ENCODE measurements at places on chromosomes 2 and 18.

- DNase-seq = no peak
Observed at GRCh38 chr2:232613538-232614134, 19.8 kb upstream of the EFHD1 start.

DNA sequence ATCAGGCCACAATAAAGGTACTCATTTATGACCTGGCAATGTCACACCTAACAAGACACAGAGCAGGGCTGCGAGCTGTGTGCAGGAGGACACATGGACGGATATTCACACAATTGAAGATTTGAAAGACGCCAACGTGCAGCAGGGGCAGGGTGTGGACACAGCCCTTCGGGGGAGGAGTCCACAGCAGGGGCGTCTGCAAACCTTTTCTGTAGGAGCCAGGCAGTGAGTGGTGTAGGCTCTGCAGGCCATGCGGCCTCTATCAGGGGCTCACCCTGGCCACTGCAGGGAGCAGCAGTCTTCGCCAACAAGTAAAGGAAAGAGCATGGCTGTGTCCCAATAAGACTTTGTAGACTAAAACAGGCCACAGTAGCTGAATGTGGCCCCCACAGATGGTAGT lies 125.7 kb upstream of the SNTG2 start:
- no peak for DNase-seq

DNA sequence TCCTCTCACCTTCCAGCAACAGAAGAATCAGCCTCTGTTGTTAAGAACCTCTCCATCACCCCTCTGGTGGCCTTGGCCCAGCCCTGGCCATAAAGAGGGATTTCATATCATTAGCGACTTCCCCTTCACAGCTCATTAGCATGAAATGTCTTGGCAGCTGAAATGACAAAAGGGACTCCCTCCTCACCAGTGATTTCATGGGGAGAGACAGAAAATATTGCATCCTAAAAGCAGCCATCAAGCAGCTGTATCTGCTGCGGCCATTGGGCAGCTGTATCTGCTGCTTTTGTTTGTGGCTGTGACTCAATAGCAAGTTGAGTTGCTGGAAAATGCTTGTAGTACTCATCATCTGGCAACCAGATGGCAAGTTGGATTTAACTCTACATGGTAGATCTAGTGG lies 105.9 kb upstream of the RMDN2 start:
- DNase-seq = no peak

DNA sequence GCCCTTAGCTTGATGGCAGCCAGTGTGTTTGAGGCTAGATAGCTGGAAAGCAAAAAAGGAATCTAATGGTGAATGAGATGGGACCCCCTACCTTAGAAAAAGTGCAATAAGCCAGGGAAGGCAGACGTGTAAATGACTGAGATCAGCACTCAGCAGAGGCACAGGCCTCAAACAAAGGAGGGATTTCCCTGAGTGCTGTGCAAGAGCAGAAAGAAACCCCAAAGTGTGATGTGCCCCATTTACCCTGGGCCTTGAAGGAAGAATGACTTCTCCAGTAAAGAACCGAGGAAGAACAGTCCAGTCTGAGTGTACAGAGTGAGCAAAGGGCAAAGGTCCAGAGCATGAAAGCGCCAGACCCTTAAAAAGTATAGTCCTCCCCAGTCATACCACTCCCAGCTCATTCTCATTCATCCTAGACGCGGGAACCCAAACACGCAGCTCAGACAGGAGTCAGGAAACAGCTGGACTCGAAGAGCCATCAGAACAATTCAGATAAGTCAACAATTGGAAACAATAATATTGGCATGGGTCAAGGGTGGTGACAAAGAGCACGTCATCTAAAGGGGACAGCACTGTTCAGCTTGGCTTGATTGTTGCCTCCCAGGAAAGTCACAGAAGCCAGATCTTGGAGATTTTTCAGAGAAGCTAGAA lies 121.7 kb downstream of the INO80D start:
- DNase-seq = no peak

GRCh38 chr2:220482716-220483115 lies 855.3 kb downstream of the SLC4A3 start:
- no peak for DNase-seq

DNA sequence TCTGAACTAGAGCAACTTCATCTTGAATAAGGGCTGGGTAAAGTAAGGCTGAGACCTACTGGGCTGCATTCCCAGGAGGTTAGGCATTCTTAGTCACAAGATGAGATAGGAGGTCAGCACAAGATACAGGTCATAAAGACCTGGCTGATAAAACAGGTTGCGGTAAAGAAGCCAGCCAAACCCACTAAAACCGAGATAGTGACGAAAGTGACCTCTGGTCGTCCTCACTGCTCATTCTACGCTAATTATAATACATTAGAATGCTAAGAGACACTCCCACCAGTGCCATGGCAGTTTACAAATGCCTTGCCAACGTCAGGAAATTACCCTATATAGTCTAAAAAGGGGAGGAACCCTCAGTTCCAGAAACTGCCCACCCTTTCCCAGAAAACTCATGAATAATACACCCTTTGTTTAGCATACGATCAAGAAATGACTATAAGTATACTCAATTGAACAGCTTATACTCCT lies 109.1 kb downstream of the FIGN start:
- no peak for DNase-seq

- no peak for DNase-seq
Observed at GRCh38 chr2:196514641-196515040, 124.9 kb upstream of the CCDC150 start.

DNA sequence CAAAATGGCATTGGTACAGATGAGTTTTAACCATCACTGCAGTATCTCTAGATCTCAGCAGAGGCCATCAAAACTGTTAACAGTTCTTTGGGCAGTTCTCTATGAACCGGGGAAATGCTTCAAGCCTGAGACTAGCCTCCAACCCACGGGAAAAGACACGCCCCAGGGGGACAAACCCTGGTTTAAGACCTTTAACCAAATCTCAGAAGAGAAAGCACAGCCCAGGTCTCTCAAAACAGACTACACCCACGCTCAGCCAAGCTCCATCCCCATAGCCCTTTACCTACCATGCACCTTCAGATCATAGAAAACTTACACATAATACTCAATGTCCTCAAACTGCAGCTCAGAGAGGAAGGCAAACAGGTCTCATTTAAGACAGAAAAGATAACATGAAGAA lies 78.3 kb downstream of the TMEM163 start:
- DNase-seq = no peak

DNA sequence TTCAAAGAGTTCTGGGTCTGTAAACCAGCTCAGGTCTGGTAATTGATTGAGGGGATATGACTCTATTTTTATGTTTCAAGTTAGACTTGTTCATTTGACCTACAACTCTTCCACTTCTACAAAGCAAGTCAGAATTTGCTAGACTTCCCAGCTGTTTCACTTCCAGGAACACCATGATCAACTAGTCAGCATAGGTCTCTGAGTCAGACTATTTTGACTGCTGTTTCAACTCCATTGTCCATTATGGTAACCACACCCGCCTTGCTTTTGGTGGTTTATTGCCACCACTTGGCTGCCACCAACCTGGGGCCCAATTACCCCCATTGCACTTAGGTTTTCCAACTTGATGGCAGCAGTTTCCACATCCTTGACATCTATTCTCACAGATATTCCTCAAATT lies 116.6 kb downstream of the LAMA3 start:
- no peak for DNase-seq

GRCh38 chr2:23404426-23404825 lies 19.4 kb downstream of the KLHL29 start:
- DNase-seq = peak; percentile 56

GRCh38 chr2:64675860-64676259 lies 22.1 kb upstream of the SERTAD2 start:
- no peak for DNase-seq

GRCh38 chr18:54020156-54020745 lies 204.2 kb downstream of the MBD2 start:
- DNase-seq = no peak
